Putamen (tissue), 1 donor: ENCODE measurements at places on chromosomes 5 and 9.

GRCh38 chr9:13487936-13488335 is 208.4 kb upstream of the MPDZ start:
- DNase-seq: no peak

DNA sequence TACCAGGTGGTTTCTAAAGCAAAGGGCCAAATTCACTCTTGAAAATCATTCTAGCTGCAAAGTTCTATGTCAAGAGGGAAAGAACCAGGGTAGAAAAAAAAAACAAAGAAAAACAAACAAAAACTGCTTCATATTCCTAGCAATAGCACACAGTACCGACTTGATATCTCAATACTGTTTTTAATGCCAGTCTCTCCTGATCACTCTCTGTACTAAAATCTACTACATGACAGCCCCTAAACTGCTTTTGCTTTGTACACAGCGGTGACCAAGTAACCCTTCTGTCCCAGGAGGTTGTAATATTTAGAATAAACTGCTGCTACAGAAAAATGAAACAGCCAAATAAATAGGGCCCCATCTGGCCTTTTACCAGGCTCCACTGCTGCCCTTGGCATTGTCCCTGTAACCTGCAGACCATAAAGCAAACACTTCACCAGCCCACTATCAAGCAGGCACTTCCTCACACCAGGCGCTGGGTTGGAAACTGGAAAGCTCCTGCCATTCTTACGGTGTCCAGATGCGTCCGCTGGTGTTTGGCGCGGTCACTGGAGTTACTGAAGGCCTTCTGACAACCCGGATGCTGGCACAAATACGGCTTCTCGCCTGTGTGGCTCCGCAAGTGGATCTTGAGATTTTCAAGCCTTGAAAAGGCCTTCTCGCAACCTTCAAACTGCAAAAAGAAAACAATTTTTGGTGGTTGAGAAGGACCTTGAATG is 363.2 kb downstream of the GLIS3 start:
- DNase-seq: no peak

GRCh38 chr9:4111233-4112008 is 188.4 kb downstream of the GLIS3 start:
- DNase-seq: no peak

- DNase-seq: no peak
Observed at GRCh38 chr9:83521011-83521410, 17.2 kb downstream of the FRMD3 start.

- DNase-seq: no peak
Observed at GRCh38 chr5:93107141-93107540, 473.9 kb downstream of the NR2F1-AS1 start.

DNA sequence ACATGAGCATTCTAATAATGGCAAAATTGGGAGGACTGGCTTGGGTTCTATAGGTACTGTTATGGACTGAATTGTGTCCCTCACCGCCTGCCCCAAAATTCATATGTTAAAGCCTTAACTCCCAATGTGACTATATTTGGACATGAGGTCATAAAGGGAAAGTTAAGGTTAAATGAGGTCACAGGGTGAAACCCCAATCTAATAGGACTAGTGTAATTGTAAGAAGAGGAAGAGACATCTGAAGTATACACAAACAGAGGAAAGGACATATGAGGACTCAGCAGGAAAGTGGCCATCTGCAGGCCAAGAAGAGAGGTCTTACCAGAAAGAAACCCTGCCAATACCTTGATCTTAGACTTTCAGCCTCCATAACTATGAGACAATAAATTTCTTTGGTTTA is 23.1 kb downstream of the RNF180 start:
- no peak for DNase-seq
